ENCODE measurements at places on chromosomes 4 and X. TPM values are rescaled to one million over a fixed set of nuclear protein-coding genes. Genes with fewer than 3 reads are reported as not detected.

DNA sequence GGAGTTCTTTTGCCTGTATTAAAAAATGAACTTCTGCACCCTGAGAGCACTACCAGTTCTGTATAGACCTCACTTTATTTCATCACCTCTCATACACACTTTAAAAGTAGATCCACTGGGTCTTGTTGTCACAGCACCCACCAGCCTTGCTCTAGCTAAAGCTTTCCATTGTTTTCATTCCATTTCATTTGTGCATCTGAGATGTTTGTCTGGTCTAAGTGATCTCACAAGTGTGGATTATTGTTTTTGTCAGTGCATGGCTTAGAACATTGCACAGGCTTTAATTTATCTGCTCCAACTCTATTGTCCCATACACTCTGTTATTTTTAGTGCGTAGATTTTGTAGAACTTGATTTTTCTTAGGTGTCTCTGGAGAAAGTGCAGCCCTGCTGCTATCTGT is 1157.5 kb upstream of the PABPC4L start:
- no peak for DNase-seq

DNA sequence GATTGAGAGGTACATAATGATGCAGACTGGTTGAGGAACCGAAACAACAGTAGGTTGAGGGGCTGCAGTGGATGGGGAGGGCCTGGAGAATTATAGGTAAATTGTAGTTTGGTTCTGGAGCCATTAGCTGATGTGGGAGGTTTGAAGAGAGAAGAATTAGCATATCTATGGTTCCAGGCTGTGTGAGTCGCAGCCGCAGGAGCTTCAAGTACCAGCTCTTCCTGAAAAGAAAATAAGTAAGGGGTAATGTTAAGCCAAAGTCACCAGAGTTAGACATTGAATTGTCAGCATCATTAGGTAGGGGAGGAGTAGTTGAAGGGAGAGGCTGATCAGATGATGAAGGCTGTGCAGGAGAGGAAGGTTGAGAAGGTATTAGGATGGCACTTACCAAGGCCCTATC is 29.5 kb downstream of the PF4 start:
- no peak for DNase-seq

- DNase-seq: no peak
Observed at GRCh38 chr4:101682946-101683345, 107.6 kb upstream of the BANK1 start.

GRCh38 chr4:54945838-54946237 is 179.6 kb downstream of the KDR start:
- DNase-seq: no peak

- no peak for DNase-seq
Observed at GRCh38 chr4:41727861-41728572, 20.5 kb downstream of the PHOX2B start.

GRCh38 chr4:54384563-54384962 is 155.5 kb downstream of the PDGFRA start:
- no peak for DNase-seq

- no peak for DNase-seq
Observed at GRCh38 chr4:47287735-47288134, 175.8 kb downstream of the COMMD8 start.

DNA sequence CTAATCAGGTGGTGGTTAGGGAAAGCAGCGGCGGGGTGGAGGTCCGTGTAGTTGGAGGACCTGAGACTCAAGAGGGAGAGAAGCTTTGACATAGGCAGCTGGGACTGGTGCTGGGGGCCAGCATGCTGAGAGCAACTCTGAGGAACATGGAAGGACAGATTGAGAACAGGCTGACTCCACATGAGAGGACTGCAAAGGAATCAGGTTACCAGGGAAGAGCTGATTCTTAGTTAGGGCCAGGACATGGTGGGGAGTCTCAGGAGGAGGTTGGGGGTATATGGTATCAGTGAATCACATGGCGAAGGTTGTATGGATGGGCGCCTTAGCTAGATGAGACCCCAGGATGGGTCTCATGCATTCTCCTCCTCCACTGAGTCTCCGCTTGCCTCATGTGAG is 264.0 kb upstream of the BOD1L1 start:
- no peak for DNase-seq

TBCK gene
- polyA plus RNA-seq: 64.5 TPM

NPFFR2 gene
- polyA plus RNA-seq: 1.7 TPM

SMIM43 gene
- 0.63 TPM for polyA plus RNA-seq
